Activated T-cell treated with anti-CD3 and anti-CD28 coated beads for 4 hours (primary cell): ENCODE measurements at places on chromosomes 16 and 17.

DNA sequence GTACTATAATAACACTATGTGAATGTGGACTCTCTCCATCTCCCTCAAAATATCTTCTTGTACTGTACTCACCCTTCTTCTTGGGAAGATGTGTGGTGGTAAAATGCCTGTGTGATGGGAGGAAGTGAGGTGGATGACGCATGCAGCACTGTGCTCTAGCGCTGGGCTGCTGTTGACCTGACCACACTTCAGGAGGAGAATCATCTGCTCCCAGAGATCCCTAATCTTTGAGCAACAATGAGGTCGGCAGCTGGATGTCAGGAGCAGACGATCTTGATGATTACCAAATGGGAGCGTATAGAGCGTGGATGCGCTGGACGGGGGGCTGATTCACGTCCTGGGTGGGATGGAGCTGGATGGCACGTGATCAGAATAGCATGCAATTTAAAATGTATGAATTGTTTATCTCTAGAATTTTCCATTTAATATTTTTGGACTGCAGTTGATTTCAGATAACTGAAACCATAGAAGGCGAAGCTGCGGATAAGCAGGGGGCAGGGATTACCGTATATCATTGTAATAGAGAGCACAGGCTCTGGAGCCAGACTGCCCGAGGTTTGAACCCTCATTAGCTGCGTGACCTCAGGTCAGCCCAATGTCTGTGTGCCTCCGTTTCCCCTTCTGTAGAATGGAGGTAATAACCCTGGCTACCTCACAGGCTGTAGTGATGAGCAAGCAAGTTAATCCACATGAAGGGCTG is 23.7 kb upstream of the CYLD start:
- DNase-seq, result no peak

DNA sequence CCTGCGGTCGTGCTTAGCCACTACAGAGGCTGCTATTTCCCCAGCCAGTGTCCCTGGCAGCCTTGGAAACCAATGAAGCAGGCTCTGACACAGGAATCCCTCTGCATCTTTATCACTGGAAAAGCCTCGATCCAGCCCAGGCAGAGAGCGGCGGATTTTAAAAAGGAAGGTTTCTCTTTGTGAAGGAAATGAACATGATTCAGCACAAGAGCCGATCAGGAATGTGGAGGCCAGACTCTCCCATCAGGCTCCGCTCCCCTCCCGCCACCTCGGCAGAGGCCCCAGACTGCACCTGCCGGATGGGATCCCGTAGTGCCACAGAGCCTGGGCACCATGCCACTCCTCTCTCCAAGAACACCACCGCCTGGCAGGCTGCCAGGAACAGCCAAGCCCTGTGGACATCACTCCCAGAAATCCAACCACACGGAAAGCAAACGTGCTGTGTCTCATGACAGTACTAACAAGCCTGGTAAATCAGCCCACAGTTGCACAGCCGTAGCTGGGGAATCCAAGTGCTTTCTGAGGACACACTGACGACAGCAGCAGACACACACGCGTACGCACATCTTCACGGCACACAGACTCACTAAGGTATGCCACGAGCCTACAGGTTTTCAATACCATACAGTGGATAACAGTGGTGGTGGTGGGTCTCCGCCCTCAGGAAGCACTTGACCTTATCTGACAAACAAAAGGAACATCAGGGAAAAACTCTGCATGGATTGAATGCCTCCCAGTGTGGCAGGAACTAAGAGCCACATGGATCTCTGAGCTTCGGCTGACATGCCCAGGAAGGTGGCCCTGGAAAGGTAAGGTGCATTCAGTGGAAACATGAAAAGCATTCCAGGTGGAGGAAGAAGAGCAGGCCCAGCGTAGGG is 5.4 kb downstream of the LRRC75A start:
- DNase-seq, result no peak

DNA sequence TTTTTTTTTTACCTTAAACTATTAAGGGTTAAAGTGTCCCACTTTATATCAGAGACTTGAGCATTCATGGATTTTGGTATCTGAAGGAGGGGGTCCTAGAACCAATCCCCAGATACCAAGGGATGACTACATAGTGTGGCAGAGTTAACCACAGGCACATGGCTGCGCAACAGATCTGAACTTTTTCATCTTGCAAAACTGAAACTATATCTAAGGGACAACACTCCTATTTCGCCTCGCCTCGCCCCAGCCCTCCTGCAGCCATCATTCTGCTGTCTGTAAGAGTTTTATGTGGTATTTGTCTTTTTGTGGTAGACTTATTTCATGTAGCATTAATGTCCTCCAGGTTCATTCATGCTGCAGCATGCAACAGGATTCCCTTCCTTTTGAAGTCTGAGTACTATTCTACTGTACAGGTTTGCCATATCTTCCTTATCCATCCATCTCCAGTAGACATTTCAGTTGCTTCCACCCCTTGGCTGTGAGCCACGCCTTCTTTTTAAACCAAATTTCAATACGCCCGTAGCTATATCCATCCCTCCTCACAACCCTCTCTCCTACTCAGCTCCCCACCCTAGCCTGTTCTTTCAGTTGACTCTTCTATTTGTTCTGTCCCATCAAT is 53.2 kb downstream of the AMFR start:
- no peak for DNase-seq

DNA sequence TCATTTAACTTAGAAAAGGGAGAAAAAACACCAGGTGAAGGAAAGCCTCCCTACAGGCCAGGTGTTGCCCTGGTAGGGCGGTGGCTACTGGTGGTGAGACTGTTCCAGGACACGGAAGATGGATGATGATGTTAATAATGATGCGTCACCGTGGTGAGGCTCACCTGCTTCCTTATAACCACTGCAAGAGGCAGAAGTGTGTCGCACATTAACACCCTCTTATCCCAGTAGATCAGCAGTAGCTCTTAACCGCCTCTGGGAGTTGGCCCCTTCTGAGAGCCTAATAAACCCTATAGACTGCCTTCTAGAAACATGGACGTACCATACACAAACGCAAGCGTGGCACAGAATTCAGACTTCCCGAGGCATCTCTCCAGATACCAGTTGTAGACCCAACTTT is 7.8 kb downstream of the BFAR start:
- DNase-seq, result no peak

DNA sequence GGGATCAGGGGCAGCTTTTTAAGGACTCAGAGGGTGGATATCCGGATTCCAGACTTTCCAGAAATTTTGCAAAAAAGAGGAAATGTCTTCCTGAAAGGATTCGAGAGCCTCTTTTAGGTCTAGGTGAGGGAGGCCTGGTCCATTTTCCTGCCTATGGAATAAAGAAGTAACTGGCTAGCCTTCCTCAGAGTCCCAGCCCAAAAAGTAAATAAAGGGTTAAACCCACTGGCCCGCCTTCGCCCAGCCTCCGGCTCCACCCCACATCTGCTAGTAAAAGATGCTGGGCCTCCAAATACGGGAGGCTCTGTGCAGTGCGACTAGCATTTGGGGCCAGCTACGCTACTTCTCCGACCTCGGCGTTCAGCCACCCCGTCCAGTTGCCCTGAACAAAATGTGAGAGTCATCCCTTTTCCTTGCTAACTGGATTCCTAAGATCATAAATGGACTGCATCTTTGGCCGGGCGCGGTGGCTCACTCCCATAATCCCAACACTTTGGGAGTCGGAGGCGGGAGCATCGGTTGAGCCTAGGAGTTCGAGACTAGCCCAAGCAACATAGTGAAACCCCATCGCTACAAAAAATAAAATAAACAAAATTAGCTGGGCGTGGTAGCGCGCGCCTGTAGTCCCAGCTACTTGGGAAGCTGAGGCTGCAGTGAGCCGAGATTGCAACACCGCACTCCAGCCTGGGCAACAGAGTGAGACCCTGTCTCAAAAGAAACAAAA is 824 bp upstream of the MPP2 start:
- peak; percentile 36 for DNase-seq

GRCh38 chr17:51611585-51611984 is 351.2 kb downstream of the UTP18 start:
- no peak for DNase-seq

DNA sequence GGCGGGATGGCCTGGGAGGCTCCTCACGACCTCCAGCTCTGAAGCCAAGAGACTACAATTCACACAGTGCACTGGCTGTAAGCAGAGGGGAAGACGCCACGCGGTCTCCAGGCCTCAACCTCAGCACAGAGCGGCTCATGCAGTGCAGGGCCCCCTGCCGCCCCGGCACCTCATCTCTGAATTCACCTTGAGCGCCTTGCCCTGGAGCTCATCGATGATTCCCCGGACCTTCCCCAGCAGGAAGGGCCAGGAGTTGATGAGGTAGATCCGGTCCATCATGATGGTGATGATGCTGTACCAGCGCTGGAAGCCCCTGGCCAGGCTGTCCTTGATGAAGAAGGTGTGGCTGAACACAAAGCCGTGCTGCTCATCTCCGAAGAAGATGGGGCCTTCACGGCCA is 13.2 kb downstream of the FLCN start:
- no peak for DNase-seq

GRCh38 chr16:11405331-11406176 is 60.3 kb downstream of the RMI2 start:
- peak; percentile 21 for DNase-seq

DNA sequence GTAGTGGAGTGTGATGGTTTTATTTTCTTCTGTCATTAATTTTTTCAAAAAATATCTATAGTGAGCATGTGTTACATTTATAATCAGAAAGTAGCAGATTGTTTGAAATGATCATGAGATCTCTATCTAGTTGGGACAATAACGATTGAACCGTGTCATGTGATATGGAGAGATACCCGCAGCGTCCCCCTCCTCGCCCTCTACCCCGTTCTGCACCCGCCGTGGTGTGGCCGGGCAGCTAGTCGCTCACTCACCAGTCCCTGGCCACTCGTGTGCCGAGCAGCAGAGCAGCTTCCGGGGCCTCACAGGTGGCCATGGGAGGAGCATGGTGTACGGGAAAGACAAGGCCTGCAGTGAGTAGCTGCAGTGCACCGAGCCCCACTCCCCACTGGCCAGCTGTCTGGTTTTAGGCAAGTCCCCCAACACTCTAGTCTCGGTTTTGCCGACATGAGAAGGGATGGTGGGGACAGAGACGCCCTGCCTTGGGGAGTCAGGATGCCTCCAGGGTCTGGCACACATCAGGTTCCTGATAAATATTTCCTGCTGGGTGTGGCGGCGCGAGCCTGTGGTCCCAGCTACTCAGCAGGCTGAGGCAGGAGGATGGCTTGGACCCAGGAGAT is 15.3 kb downstream of the MLYCD start:
- DNase-seq, result no peak

DNA sequence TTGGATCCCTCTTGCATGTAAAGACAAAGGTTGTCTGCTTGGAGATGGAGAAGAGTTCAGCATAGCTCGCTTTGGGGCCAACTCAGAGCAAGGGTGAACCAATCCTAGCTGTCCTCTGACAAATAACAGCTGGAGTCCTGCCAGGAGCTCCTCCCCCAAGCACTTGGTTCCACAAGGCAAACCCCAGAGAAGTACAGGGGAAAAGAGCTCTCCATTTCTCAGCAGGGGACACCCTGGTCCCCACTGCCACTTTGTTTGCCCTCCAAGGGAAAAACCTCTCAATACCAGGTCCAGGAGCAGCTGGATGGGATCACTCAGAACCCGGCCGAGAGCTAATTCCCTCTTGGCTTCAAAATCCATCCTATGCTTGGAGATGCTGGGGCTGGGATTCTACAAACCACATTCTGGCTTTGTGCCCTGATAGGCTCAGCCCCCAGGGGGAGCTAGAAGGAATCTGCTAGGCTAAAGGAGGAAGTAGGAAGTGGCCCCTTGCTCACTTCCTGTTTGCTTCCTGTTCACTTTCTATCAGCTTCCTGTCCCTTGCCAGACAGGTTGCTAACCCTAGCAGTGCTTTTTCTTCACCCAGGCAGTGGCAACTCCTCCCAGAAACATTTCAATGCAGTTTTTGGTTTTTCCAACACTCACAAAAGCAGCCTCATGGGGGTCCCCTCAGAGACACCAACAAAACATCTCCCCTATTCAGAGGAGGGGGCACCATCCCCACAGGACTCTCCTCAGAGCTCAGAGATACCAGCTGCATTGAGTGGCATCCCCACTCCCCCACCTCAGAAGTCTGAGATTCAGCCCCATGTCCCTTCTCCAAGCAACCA is 30.7 kb downstream of the CDRT4 start:
- DNase-seq, result no peak
